H9 (cell line): ENCODE measurements at places on chromosomes 11 and 22.

GRCh38 chr11:70747285-70747684 lies 349.0 kb downstream of the CTTN start:
- no peak for DNase-seq

- DNase-seq: no peak
Measured at GRCh38 chr11:61345170-61345610, 12.2 kb downstream of the TKFC start.

DNA sequence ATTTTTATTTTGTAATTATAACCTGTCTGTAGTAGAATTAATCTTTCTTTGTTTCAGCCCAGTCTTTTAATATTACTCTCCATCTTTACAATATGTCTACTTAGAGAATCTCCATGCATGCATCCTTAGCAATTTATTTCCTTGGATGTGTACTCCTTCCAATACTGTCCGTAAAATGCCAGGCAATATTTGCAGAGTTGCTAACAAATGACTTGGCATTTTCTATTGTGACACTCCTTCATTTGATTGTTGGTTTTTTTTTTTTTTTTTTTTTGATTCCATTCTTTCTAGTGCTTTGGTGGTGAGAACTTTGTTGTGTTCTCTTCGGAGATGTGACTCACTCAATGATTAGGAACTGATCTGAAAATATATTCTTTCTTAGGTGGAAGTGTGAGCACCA lies 220.3 kb downstream of the CNTN5 start:
- DNase-seq: no peak

DNA sequence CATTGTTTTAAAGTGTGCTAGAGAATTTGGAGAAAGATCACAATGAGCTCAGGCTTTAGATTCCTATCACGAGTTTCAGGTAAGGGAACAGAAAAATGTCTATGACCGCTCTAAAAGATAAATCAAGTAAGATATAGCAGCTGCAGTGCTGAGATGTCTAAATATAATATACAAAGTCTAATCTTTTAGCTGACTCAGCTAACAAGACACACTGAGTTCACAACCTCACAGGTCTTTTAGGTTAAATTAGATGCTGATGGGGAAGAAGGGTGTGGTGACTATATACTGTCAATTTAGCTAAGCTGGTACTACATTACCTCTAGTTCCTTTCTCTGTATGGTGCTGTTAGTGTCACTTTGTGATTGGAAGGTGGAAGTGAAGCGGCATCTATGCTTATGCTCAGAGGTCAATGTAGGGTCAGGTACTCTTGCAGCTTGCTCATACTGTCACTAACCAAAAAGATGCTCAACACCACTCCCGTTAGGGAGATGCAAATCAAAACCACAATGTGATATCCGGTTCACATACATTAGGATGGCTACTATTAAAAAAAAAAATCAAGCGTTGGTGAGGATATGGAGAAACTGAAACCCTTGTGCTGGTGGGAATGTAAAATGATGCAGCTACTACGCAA lies 283.5 kb downstream of the SWAP70 start:
- no peak for DNase-seq

- peak; percentile 47 for DNase-seq
Measured at GRCh38 chr11:64916040-64916774, 802 bp downstream of the ATG2A start.

- no peak for DNase-seq
Measured at GRCh38 chr11:9377036-9377435, 7.4 kb upstream of the IPO7 start.

- DNase-seq: no peak
Measured at GRCh38 chr22:45777046-45777851, 105.6 kb downstream of the ATXN10 start.

GRCh38 chr11:45717526-45717925 lies 52.1 kb upstream of the CHST1 start:
- DNase-seq: no peak

DNA sequence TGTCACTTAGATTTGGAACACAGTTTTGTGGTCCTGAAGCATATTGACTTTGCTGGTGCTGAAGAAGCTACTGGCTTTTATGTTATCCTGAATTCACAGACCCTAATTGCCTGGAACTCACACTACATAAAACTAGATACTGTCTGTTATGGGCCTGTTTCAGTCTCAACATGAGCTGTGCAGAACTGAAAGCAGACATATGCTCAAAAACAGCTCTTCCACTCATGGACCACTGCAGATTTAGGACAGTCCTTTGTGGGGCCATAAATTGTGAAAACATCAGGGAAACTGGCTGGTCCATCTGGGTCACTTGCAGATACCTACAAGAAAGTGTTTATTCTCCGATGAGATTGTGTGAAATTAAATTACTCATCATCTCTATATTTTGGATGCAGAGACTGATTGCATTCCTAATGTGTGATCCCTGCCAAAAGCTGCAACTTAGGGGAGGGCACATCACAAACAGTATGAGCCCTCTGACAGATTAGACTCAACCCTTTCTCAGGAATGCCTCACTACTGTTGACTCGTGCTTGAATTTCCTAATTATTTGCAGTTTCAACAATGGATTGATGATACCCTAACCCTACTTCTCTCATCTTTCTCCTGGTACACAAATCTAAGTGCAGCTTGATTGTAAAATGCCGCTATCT lies 10.2 kb upstream of the CLNS1A start:
- no peak for DNase-seq

DNA sequence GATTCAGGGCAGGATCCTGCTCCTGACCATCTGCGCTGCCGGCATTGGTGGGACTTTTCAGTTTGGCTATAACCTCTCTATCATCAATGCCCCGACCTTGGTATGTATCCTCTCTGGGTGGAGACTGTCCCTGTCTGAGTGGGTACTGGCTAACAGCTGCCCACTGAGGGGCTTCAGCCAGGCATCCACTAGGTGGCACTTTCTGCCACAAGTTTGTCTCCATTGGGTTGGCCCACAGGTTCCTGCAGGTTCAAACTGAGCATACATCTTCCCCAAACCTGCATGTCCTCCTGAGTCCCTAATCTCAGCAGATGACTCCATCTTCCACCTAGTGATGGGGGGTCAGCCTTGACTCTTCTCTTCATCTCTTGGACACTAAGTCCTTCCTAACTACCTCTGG lies 4.4 kb downstream of the SLC2A11 start:
- DNase-seq: peak; percentile 71

GRCh38 chr11:15234796-15235195 lies 120.1 kb downstream of the INSC start:
- no peak for DNase-seq

GRCh38 chr11:43948341-43949225 lies 6.1 kb downstream of the C11orf96 start:
- DNase-seq: no peak

DNA sequence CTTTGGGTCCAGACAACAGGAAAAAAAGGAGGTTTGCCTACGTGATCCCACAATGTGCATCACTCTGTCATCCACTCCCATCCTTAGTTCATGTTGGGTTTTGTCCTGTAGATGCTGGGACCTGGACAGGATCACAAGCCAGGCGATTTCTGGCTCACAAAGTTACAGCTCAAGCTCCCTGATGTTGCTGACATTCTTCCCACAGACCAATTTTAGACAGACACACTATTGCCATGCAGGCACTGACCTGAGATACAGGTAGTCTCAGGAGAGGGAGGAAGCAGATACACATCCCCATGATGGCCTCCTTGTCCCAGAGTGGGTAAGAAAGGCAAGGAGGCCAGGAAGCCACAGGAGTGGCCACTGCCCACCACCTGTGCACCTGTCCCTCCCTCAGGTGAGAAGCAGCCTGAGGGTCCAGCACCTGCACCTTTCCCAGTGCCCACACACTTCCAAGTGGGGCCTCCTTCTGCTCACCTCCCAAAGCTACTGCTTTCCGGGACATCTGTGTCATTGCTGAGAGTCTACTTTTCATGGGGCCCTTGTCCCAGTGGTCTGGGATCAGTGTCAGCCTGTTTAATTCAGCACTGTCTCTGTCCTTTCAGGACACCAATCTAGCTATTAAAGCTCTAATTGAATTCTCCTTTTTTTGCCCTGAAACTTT lies 52.0 kb upstream of the TOP3B start:
- no peak for DNase-seq

DNA sequence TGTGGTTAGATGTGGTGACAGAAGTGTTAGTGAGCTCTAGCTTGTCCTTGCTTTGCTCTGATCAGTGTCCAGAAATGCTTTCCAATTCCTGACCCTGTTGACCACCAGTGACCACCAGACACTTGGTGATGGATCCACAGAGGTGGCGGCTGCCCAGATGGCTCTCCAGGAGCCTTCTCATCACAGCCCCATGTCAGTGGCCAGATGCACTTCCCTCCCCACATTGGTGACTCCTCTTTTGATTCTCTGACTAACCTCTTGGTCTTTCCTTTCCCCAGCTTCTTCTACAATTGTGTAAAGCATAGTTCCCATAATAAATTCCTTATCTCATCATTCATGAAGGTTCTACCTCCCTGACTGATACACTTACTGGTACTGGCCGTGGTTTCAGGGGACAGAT lies 40.1 kb upstream of the CXCR5 start:
- no peak for DNase-seq

- no peak for DNase-seq
Measured at GRCh38 chr11:36073411-36074203, 129.7 kb downstream of the LDLRAD3 start.

- DNase-seq: no peak
Measured at GRCh38 chr22:29617922-29618629, 14.6 kb downstream of the NF2 start.

DNA sequence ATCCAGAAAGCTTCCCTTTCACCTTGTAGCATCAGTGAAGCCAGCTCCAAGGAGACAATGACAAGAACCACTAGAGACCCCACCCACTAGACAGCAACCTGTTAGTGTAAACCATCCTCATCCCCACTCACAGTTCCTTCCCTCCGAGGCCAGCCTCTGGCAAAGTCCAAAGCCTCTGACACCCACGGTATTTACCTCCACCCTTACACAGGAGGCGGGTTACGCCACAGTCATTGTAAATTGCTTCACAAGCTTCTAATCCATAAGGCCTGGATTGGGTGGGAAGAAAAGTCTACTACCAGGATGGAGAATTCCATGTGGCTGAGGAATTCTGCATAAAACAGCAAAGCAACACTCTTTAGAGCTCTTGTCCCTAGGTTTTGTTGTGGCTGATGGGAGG lies 287.4 kb downstream of the BUD13 start:
- DNase-seq: no peak

- DNase-seq: no peak
Measured at GRCh38 chr22:27420817-27421361, 380.7 kb downstream of the MN1 start.

- no peak for DNase-seq
Measured at GRCh38 chr22:38788021-38788816, 5.7 kb downstream of the DNAL4 start.

GRCh38 chr11:78802058-78802761 lies 227.5 kb upstream of the NARS2 start:
- DNase-seq: no peak

DNA sequence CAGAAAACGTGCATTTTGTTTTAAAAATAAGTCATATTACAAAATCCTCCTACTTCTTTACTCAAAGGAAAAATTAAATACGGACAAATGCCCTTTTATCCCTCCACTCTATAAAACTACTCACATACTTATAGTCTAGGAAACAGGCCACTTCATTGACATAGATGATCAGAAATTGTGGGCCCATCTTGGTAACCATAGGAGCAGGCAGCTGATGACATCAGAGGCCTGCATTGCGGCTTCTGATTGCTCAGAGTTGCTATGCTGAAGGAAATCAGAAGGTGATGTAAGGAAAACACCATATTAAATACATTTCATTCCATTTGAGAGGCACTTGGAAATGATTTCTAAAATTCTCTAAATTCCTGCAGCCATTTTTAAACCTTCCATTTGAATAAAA lies 27.0 kb downstream of the FAM76B start:
- DNase-seq: no peak

- no peak for DNase-seq
Measured at GRCh38 chr22:19238900-19239299, 52.6 kb downstream of the CLTCL1 start.

- DNase-seq: no peak
Measured at GRCh38 chr11:76641905-76642304, 28.6 kb downstream of the LRRC32 start.
